ENCODE measurements at places on chromosomes 2 and 18.

DNA sequence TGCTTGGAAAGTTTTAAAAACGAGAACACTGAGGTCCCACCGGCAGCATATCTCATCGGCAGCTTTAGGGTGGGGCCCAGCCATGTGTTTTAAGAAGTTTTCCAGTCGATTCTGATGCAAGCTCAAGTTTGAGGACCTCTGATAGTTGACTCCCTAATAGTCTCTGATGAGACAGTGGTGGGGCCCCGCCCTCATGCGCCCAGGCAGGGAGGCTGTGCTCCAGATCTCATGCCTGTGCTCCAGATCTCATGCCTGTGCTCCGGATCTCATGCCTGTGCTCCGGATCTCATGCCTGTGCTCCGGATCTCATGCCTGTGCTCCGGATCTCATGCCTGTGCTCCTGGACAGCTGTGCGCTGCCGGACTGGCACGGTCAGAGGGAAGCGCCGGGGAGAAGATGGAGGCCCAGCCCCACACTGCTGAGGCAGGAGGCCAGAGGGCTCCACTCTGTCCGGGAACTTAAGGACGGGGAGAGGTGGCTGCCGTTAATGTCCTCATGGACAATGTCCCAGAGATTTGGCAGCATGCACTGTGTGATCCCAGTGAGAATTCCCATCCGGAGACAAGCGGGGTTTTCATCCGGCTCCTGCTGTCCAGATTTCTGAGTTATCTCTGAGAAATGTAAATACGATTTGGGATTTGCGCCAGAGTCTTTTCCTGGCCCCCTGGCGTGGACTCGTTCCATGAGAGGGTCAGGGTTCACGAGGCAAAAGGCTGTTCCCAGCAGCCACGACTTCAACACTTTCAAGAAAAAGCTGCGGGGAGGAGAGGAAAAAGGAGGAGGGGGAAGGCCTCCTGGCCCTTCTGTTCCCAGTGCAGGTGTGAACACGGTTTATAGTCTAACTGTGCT, 9.4 kb upstream of the COLEC11 start:
- peak; percentile 87 for DNase-seq

DNA sequence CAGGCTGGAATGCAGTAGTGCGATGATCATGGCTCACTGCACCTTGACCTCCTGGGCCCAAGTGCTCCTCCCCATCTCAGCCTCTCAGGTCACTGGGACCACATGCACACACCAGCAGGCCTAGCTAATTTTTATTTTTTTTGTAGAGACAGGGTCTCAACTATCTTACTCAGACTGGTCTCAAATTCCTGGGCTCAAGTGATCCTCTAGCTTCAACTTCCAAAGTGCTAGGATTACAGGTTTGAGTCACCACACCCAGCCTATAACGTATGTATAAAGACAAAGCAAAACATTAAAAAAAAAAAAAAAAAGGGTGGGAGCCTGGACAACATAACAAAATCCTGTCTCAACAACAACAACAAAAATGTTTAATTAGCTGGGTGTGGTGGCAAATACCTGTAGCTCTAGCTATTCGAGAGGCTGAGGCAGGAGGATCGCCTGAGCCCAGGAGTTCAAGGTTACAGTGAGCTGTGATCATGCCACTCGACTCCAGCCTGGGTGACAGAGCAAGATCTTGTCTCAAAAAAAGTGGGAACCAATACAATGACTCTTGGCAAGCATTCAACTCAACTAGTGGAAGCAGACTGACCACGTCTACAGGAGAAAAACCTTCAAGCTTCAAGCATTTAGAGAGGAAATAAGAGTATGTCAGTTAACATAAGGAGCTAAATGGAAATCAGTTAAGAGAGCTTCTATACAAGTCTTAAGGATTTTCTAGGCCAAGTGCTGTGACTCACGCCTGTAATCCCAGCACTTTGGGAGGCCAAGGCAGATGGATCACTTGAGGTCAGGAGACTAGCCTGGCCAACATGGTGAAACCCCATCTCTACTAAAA, 2.6 kb downstream of the GTF3C2 start:
- no peak for DNase-seq

GRCh38 chr2:156663757-156664409, 227.7 kb downstream of the GPD2 start:
- no peak for DNase-seq

DNA sequence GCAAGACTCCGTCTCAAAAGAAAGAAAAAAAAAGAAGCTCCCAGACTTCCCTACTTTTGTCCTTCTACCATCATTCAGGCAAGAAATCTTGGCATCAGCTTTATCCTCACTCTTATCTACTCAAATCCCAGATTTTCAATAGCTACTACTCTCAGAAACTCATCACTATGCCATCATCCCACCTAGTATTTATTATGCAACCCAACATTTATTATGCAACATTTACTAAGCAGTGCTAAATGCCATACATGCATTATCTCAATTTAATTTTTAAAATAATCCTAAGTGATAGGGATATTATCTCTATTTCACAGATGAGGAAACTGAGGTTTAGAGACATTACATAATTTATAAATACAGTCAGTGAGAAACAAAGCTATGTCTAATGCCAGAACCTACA, 4.1 kb downstream of the USP37 start:
- no peak for DNase-seq

DNA sequence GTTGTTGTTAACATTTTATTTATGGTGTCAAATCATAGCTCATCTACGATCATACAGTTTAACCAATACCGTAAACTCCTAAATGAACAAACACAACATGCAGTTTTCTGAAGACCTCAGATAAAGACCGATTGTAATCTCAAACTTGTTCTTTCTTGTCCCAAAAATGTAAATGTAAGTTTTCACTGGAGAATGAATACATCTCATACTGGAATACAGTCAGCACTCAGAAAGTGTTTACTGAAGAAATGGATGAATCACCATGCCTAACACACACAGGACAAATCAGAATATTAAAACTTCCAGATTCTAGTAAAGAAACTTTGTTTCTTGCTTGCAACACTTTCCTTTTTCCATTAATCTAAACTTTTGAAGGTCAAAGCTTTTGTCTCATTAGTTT, 380.5 kb downstream of the DLGAP1 start:
- DNase-seq: no peak

DNA sequence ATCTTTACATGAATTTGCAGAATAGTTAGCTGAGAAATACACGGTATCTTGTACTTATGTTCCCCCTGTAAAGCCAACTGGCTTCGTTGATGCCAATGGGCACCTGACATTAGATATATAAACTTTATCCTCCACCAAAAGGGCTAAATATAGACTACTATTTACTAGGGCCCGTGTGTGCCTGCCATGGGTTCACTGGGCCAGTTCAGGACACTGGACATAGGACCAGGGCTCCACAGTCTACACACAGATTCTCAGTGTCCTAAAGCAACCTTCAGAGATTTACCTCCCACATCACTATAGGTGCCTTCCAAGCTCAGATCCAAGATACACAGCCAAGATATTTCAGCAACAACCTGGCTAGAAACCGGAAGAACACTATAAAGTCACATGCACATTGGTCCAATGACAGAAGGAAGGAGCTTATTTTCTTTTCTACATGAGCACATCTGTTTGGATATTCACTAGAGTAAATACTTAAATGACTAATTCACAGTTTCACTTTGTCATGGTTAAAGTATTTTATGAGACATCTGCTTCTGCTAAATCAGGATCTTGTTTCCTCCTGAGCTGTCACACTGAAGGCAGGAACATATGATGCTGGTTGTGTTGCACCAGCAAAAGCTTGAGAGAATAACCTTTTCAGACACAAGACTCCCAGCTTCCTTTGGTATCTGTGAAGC, 95.1 kb downstream of the MYO5B start:
- DNase-seq: no peak

DNA sequence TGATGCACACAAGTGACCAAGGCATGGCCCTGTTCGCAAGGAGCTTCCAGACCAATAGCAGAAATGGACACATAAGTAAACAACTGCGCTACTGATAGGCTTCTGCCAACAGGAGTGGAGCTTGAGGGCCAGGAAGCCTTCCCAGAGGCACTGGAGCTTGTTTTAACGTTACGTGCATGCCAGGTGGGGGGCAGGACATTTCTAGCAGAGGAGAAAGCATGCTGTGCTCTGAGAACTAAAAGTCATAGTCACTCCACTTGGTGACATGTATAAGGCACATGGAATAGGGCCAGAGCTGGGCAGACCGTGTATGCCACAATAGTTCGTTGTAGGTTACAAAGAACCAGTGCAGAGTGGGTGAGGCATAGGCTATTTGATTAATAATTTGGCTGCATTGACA, 184.2 kb downstream of the NEDD4L start:
- DNase-seq: no peak

DNA sequence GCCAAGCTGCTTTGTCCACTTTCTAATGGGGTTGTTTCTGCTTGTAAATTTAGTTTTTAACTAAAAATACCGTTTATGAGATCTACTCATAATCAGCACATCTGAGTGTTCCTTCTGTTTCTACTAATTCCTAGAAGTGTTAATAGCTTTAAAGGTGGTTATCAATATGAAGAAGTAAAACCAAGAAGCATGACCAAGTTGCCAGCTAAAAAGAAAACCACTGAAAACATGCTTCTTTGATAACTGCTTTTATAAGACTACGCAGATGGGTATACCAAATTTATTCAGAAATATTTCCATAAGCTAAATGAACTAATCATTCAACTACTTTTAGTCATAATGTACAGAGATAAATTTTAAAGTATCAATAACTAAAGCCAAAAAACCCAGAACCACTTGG, 101.8 kb downstream of the C2orf74 start:
- DNase-seq: no peak

GRCh38 chr2:221485503-221485870, 86.6 kb downstream of the EPHA4 start:
- no peak for DNase-seq

- no peak for DNase-seq
Observed at GRCh38 chr18:34153711-34154110, 71.0 kb downstream of the NOL4 start.

DNA sequence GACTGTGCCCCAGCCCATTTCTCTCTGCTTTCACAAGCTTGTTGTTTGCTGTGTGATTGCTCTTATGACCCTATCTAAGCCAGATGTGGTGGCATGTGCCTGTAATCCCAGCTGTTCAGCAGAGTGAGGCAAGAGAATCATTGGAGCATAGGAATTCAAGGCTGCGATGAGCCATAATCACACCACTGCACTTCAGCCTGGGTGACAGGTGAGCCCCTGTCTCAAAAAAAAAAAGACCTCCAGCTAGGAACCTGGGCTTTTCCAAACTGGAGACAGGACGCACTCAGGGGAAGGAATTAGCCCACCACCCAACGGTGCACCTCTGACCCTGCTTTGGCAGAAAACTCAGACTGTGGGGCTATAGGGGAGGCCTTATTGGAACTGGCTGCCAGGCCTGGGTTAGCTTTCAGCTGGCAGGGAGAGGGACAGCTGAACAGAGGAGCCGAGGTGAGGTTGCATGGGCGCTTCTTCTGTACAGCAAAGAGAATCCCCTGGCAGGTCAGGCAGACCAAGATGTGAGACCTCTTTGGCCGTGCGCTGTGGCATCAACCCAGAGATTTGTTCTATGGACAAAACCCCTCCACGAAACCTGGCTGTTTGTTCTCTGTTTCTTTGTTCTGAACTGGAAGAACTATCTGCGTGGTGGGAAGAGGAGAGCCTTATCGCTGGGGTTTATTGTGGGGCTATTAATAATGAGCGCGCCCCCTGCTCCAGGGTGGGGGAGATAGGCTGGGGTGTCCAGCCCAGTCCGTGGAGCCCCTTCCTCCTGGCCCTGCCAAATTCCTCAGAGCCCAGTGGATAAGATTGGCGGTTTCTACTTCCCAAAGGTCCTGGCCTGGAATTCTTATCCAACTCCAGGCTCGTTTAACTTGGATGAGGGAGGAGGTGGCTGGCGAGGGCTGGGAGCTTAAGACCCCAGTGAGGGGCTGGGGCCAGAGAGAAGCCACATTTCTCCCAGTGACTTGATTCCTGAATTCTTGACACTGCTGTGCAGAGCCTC, 38.8 kb upstream of the SMAD7 start:
- DNase-seq: no peak

- no peak for DNase-seq
Observed at GRCh38 chr2:199356412-199356811, 101.3 kb downstream of the SATB2 start.

GRCh38 chr2:230459216-230459615, 43.2 kb downstream of the SP100 start:
- DNase-seq: no peak

DNA sequence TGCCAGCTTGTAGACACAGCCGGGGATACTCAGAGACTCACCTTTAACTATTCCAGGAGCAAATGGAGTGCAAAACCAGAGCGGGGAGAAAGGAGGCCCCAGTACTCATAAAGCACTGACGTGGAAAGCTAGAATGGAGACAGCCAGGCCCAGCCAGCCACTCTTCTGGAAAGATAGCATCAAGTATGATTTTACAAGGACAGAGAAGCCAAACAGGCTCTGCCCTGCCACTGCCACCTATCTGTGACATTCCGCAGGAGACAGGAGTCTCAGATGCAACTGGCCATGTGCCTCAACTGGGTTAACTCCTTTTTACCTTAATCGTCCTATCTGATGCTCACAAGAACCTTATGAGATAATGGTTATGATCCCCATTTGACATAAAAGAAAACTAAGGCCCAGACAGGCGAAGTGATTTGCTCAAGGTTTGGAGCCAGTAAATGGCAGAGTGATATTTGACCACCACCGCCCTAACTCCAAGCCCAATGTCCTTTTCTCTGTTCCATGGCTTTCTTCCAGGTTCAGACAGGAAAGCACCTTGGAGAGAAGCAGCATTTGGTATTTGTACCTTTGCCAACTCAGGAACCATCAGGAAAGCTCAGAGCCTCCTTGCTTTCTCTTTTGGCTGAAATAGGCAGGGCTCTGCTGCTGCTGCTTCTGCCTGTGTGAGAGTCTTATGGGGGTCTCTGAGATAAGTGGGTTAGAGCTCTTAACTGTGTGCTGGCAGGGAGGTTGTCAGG, 15.6 kb downstream of the KIF3C start:
- no peak for DNase-seq

DNA sequence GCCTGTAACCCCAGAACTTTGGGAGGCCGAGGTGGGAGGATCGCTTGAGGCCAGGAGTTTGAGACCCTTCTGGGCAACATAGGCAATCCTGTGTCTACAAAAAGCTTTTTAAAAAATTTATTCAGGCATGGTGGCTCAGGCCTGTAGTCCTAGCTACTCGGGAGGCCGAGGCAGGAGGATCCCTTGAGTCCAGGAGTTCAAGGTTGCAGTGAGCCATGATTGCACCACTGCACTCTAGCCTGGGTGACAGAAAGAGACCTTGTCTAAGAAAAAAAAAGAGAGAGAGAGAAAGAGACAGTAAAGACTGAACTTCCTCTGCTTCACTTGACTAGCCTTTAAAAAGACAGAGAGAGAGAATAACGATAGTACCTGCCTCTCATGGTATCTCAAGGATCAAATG, 62.4 kb downstream of the INPP5D start:
- DNase-seq: no peak

Data from brain pericyte (primary cell).